ENCODE measurements at places on chromosomes 3 and 15.

GRCh38 chr3:184129012-184129411 lies 6.1 kb upstream of the EIF2B5 start:
- peak; percentile 58 for DNase-seq

DNA sequence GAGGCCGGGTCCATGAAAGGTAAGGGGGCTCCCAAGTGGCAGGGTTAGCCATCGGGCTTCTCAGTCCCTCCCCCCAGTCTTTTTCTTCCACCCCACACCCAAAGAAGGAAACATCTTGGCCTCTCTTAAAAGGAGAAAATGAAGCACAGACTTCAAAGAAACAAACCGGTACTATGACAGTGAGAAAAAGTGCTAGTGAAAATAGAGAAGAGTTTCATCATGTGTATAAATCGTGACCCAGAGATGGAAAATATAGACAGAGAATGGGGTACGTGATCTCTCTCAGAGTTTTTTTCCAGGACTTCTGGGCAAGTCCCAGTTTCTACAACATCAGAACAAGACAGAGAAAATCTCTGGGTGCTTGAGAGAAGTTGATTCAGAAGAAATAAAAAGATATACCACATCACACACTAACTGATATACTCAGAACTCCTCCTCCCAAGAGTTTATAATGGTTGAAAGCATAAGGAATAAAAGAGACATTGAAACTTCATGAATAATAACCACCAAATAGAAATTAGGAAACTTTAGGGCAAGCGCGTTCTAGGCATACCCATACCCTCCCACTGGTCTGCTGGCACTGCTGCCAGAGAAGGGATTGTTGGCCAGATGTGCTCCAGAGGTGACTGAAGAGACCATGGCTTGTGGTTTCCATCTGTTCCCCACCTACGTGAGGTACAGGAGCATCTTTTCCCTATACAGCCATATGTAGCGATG lies 318.9 kb upstream of the CHRM5 start:
- no peak for DNase-seq

- DNase-seq, result no peak
Observed at GRCh38 chr3:143884861-143885260, 36.6 kb upstream of the SLC9A9 start.

GRCh38 chr15:68278345-68278594 lies 725 bp downstream of the FEM1B start:
- DNase-seq, result no peak

DNA sequence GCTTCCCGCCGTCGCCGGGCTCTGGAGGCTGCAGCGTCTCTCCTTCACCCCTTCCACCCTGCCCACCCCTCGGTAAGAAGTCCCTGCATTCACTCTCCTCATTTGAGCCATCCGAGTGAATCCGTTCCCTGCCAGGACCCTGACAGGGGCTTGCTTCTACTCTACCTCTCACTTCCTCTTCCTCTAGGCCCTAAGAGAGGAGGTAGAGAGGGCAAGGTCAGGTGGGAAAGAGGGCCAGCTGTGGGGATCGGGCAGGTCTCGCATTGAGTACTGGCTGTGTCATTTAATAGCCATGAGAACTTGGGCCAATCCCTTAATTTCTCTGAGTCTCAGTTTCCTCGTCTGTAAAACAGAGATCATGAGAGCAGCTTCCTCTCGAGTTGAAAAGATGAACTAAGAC lies 283.6 kb downstream of the UACA start:
- no peak for DNase-seq

DNA sequence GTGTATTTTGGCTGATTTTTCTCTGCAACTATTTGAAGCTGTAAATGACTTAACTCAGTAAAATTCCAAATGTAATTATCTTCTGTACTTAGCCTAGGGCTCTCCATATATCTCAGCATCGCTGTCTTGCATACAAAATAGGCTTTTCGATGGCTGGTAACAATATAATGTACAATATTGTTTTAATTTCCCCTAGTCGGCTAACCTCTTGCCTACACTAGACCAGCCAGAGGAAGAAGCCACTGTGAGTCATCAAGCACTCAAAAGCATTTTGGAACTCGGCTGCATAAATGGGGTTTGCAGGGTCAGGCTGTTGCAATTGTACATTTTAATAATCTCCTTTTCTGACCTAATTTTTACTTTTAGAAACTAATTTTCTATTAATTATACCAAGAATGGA lies 583.8 kb downstream of the FOXP1 start:
- DNase-seq, result peak; percentile 70

Measured in fibroblast of villous mesenchyme (primary cell).